ENCODE measurements at places on chromosomes 13 and 19. TPM values are rescaled to one million over a fixed set of nuclear protein-coding genes. Genes with fewer than 3 reads are reported as not detected.

ZNF132 gene
- total RNA-seq = 8.1 TPM

RGL3 gene
- 1.4 TPM for total RNA-seq

ZNF729 gene
- total RNA-seq = not detected

DMPK gene
- 29.5 TPM for total RNA-seq

RGS9BP gene
- 0.88 TPM for total RNA-seq

SHISA7 gene
- total RNA-seq = not detected

S1PR4 gene
- total RNA-seq = not detected

AMH gene
- 1.1 TPM for total RNA-seq

DHDH gene
- total RNA-seq = not detected

CCNE1 gene
- total RNA-seq = 8.6 TPM

PEG3 gene
- 0.44 TPM for total RNA-seq

PSG7 gene
- not detected for total RNA-seq

MPHOSPH8 gene
- total RNA-seq = 16.2 TPM

OLFM2 gene
- 18.5 TPM for total RNA-seq

FFAR3 gene
- total RNA-seq = not detected

TICAM1 gene
- 4.6 TPM for total RNA-seq

ATP8B3 gene
- total RNA-seq = 1.1 TPM

CAB39L gene
- 13.6 TPM for total RNA-seq

VSTM2B gene
- not detected for total RNA-seq

LIM2 gene
- total RNA-seq = not detected

ARRDC5 gene
- not detected for total RNA-seq

BEST2 gene
- not detected for total RNA-seq

FOXA3 gene
- not detected for total RNA-seq

TUBB4A gene
- not detected for total RNA-seq

ZNF256 gene
- 5.0 TPM for total RNA-seq

ZNF723 gene
- total RNA-seq = not detected

DPF1 gene
- total RNA-seq = 0.88 TPM

All from placental pericyte (primary cell).